ENCODE measurements at places on chromosomes 6 and 20.

- DNase-seq, result no peak
Measured at GRCh38 chr6:45709781-45710220, 305.9 kb downstream of the CLIC5 start.

DNA sequence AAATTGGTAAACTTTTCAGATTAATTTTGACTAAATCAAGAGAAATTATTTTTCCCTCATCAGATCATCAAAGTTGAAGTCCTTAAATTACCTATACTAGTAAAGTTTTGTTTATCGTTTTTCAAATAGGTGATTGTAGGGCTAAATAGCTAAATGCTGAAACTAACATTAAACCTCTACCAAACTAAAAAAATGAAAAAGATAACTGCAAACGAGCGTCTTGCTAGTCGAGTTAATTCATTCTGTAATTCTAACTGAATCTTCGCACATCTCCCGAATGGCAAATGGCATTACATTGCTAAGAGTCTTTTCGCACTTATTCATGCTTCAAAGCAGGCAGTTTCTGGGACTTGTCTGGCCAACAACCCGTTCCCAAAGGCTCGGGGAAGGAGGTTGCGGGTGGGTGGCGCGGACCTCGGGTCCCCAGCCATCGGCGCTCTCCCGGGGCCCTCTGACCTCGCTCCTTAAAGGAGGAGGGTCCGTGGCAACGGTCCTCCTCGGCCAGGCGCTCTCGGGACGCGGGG lies 43.8 kb downstream of the POPDC3 start:
- no peak for DNase-seq

GRCh38 chr6:166820070-166820469 lies 136.3 kb downstream of the RNASET2 start:
- DNase-seq, result no peak

GRCh38 chr6:137928286-137928685 lies 61.2 kb downstream of the TNFAIP3 start:
- DNase-seq, result no peak

- DNase-seq, result peak; percentile 56
Measured at GRCh38 chr6:111750753-111751673, 122.2 kb downstream of the FYN start.

DNA sequence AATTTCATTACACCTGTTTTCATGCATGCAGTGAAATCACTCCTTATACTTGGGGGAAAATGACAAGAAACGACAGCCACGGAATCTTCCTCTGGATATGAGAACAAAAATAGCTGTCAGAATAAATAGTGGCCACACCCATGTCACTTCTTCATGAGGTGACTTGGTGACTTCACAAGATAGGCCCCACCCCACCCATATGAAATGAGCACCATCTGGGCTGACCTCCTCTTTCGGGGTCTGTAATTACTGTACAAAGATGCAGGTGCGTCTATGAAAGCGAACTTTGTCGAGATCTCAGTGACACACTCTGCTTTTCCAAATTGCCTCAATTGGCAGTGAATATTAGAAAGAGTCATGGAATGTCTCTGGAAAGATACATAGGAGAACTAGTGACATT lies 184.2 kb upstream of the CCN2 start:
- DNase-seq, result peak; percentile 10

DNA sequence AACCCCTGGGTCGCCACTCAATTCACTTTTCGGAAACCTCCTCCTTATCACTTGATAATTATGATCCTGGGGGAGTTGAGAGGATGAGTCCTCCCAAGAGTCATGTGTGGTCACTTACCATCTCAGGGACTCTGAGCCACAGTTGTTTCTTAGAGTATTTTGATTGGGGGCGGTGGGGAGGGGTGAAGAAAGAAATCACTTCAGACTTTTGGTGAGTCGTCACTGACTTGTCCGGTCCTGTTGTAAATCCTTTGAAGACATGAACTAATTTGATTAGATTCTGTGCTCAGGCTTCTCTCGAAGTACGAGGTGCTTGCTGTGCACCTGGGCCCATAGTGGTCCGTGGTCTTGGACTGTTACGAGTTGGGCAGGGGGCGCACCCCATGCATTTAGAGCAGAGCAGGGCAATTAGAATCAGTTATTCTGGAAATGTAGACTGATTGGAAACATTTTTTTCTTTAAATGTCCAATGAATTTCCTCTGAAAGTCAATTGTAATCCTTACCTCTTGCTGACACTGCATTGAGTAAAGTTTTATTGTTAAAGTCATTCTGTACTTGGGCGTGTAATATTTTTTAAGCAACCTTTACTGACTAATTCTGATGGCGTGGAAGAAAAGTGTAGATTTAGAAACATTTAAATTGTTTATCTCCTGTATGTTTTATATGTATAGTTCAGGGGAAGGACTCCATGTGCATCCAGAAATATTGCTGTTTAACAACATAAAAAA lies 173.4 kb downstream of the SLC16A10 start:
- no peak for DNase-seq

DNA sequence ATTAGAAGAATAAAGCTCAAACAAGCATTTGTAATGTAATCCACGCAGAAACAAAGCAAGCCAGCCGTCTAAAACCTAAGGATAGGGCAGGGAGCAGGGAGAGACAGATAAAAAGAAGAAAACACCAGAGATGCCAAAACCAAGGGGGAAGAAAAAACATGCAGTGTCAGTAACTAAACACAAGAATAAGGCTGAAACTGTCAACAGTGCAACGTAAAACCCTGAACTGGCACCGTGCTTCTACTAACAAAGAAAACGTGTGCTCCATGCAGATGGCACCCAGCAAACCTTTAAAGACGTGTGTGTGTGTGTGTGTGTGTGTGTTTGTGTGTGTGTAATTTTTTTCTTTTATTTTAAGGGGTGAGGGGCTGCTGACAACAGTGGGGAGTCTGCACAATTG lies 88.4 kb upstream of the TAB2 start:
- no peak for DNase-seq

DNA sequence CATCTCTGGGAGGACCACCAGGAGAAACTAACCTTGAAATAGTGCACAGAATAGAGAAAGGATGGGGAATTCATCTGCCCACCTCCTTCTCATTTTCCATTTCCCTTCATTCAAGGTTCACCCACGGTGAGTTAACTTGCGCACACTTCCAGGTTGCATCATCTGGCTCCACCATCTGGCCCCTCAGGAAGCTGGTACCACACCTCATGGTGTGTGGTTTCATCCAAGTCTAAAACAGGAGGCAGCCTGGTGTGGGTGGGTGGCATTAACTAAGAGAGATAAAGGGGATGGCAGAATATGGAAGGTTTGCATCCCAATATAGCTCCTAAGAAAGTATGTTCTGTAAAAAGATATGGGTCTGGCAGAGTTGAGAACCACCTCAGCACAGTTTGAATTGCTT lies 3.8 kb downstream of the ZNF334 start:
- no peak for DNase-seq

- DNase-seq, result no peak
Measured at GRCh38 chr6:151916680-151917164, 109.2 kb downstream of the ESR1 start.

GRCh38 chr6:110101885-110102284 lies 77.6 kb downstream of the WASF1 start:
- peak; percentile 74 for DNase-seq

DNA sequence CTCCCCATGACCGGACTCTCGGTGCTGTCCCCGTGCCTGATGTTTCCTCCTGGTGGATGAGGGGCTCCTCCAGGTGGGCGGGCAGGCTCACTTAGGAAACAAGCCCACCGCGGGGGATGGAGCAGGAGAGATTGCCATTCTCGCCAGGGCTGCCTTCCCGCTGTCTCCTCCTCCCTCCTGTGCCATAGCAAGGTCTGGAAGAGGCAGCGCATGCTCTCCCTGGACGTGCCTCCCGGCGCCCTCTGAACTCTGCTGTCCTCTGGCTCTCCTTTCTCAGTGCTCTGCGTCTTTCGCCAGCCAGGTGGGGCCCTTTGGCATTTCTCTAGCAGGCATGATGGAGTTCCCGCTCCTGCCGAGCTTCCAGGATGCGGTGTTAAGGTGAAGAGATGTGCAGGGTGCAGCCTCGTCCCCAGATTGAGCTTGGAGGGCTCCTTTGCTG lies 17.4 kb upstream of the NPEPL1 start:
- DNase-seq, result no peak

GRCh38 chr6:111984081-111984480 lies 69.8 kb upstream of the CCN6 start:
- DNase-seq, result no peak

DNA sequence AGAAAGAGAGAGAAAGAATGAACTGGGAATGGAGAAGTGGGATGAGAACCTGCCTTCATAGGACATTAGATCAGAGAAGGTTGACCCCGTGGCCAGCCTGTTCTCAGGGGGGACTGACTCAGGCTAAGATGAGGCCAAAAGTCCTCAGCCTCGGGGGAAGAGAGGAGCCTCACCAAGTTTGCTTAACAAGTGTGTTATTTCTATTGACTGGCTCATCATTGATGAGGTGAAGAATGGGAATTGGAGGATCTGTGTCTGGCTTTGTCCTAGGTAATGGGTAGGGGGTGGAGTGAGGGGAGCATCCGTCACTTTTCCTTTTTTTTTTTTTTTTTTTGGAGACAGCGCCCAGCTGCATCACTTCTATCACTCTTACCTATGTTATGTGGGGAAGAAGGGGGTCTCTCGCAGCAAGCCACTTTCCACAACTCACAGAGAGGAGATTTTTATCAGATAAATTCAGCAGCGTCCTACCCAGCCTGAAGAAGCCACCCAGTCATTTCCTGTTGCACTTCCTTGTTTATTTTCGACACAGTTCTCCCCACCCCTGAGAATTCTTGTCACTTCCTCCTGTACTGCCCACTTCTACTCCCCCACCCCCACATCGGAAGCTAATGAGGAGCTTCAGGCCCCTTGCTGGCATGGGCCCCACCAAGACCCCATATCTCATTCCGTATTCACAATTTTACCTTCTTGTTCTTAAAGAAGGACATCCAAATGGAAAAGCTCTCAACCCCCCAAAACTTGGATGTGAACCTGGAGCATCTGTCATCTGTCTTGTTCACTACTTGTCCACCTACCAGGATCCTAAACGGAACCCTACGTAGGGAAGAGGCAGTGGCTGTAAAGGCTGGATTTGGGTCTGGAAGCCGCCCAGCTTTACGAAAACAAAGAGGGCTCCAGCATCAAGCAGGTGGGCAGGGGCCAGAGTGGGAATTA lies 2.8 kb upstream of the RNASET2 start:
- DNase-seq, result peak; percentile 62

- DNase-seq, result no peak
Measured at GRCh38 chr6:56940463-56940862, 14.4 kb upstream of the BEND6 start.

Data from germinal center (tissue), 1 donor.